NCI-H1092 treated with DMSO at 0.1 percent for 48 hours (cell line): ENCODE measurements at places on chromosomes 12 and 14.

GRCh38 chr12:7019043-7019569 lies 830 bp upstream of the LPCAT3 start:
- no peak for DNase-seq

DNA sequence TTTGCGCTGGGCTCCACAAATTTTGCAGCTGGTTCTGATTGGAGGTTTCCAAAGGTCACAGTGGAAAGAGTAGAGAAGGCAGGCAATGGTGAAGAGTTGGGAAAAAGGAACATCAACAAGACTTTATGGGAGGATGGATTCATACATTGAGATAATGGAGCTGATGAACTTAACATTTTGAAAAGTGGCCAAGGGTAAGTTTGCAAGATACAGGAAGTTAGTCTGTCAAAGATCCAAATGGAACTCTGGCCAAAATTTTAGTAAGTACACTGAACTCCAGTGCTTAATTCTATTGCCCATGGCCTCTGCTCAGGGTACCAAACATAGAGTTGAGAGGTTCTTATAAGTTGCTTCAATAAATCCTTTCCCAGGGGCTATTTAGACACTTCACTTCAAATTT lies 15.6 kb downstream of the CCER1 start:
- no peak for DNase-seq

GRCh38 chr12:92619730-92620684 lies 82.8 kb upstream of the PLEKHG7 start:
- DNase-seq, result no peak

DNA sequence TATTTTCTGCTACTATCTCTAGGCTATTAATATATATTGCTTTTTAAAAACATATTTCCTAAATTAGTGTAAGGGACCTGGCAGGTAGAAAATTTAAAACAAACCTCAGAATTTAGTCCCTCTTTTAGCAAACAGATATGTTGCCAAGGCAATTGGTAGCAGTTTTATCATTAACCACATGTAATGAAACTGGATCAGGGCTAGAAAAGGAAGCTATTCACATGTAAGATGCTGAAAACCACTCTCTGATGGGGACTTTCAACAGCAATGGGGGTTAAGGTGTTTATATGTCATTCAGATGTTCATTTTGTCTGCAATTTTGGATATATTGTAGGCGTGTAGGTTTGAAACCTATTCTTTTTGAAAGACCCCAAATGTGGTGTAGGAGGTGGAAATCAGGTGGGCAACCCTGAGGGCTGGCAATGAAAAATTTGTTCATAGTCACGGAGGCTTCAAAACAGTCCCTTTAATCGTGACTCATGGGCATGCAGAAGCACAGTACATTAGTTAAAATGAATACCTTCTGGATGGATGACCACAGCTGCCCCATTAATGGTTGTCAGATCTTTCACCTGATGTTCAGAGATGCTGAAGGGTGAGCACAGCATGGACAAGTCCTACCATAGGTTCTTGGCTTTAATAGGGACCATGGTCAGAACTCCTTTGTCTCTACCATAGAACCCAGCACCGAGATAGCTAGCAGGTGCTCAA lies 5.9 kb upstream of the PKP2 start:
- DNase-seq, result no peak

GRCh38 chr12:16076970-16077522 lies 165.9 kb downstream of the DERA start:
- no peak for DNase-seq

- no peak for DNase-seq
Observed at GRCh38 chr12:122048151-122048550, 26.5 kb downstream of the BCL7A start.

GRCh38 chr14:89249065-89249695 lies 167.9 kb downstream of the FOXN3 start:
- DNase-seq, result no peak

GRCh38 chr12:46005823-46006222 lies 15.4 kb upstream of the SCAF11 start:
- DNase-seq, result no peak

GRCh38 chr12:6053541-6053940 lies 70.9 kb downstream of the VWF start:
- no peak for DNase-seq

DNA sequence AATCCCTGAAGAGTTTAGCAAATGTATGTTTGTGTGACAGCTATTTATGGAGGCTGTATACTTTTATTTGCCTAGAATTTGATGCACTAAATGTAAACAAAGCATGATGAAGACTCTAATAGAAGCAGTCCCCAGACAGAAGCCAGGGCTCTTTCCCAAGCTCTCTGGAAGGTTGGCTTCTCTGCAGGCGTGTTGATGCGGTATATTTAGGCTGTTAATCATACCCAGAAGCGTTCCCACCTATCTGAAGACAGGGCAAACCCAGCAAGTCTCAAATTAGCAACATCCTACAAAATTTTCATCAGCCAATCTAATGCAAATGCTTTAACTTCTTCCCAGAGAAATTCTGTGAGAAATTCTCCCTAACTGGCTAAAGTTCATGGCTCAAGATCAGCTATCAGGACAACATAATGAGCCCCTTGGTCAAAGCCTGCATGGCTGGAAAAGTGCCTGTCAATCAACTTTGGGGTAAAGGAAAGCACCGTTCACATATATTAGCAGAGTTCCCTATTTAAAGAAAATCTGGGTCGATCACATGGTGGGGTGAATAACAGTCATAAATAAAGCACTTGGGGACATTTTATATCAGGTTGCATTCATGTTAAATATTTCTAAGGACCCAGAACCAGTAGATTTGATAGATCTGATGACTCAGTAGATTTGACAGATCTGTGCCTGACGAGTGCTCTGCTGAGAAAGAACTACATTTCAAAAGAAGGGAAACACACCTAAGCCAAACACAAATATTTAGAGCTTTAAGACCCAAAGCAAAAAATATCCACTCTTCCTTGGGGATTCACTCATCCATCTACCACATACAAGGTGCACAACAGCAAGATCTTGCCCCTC lies 46.6 kb downstream of the KSR2 start:
- no peak for DNase-seq

DNA sequence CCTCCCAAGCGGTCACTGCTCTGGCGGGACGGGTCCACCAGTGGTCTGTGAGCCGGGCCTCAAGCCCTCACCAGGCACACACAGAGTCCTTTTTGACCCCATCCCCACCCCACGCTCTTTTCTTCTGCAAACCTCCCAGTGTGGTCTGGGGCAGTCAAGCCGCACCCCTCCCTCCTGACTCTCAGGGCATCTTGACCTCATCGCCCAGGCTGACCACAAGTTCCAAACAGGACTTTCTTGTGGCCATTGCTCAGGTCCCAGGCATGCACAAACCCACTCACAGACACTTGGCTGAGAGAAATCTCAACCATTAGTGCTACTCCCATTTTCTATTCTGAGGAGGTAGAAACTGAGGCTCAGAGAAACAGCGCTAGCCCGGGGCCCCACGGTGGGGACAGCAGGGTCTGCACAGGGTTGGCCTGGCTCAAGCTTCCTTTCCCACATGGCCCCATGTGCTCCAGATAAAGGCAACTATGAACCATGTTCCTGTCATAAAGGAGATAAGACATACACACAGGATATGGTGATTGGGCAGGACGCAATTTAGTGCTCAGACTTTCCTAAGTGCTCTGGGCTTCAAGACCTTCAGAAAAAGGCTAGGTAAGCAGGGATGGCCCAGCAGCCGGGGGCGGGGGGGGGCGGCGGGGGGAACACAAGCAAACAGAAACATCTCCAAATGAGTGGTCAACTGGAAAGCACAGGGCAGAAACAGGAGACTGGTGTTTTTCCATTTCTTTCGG lies 69.6 kb downstream of the ITPK1 start:
- no peak for DNase-seq

GRCh38 chr14:88961214-88961613 lies 136.8 kb downstream of the TTC8 start:
- no peak for DNase-seq

DNA sequence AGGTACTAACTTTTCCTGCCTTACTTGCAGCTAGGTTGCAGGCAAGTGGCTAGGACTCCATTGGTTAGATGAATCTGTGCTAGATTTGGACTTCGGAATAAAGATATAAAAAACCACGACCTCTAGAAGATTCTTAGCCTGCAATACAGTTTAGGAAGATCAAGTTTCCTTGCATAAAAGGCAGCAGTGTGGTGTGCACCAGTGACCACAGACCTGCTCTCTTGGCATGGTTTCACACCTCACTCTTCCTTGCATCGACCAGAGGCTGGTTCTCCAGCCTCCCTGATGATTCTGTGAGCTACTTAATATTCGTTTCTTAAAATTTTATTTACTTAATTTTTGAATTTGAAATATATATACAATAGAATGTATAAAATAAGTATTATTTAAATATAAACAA lies 9.8 kb downstream of the KLHDC1 start:
- no peak for DNase-seq

DNA sequence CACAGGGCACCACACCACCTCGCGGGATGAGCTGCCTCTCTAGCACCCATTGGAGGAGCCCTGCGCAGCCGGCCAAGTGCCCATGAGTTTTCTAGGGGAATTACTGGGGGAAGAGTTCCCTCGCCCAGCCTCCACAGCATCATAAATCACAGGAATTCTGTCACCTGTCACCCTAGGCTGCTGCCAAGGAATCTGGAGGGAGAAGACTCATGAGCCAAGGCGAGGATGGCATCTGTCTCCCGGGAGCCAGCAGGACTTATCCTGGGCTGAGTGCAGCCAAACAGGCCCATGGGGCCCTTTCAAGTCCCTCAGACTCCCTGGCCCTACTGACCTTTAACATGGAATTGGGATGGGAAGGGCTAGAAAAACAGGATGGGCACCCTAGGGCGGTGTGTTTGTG lies 7.8 kb upstream of the OTUB2 start:
- DNase-seq, result no peak

DNA sequence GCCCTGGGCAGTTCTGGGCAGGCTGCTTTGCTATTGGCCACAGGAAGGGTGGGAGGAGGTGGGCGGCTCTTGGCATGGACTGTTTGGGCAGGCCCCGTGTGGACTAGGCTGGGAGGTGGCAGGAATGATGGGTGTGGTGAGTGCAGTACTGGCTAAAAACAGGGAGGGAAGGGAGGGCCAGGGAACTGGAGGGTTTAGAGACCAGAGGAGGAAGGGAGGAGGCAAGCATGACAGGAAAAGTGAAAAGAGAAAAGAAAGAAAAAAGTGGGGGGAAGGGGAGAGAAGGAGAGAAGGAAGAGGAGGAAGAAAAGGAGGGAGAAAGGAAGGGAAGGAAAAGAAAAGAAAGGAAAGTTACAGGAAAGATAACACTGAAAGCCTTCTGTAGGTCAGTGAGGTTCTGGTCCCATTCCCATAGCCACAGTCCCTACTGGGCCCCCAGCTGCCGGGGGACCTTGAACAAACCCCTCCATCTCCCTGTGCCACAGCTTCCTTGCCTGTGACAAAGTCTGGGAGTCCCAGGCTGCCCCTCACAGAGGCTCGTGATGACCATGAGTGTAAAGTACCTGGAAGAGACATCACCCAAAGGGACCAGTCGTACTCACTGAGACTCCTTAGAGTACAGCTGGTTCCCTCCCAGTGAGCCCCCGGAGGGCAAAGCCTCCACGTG lies 1.1 kb upstream of the C14orf132 start:
- DNase-seq, result no peak

GRCh38 chr14:89912221-89912620 lies 42.3 kb downstream of the EFCAB11 start:
- no peak for DNase-seq

DNA sequence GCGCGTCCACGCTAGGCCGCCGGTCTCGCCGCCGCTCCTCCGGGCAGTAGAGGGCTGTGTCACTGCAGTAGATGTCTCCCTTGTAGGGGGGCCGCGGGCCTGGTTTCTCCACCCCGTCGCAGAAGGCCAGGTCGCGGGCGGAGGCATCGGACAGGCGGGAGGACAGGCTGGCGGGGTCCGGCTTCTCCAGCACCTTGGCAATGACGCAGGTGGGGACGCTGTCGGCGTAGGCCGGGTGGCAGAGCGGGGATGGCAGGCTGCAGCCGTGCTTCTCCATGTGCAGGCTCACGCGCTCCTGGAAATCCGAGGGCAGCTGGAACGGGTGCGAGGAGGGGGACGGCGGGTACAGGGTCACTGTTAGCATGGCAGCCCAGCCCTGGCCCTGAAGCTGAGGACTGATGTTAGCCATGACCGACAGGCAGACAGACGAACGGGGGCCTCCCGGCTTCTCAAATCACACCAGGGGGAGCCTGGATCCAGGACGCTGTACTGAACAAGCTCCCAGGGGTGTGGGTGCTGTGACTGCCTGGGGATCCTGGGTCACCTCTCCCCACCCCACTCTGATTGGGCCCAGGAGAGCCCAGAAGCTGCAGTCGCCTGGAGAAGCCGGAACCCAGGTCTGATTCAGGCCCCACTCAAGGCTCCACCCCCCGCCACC lies 48.1 kb downstream of the BEGAIN start:
- no peak for DNase-seq

- DNase-seq, result no peak
Observed at GRCh38 chr14:60805841-60806430, 71.4 kb downstream of the MNAT1 start.

GRCh38 chr14:39212034-39212433 lies 21.7 kb upstream of the MIA2 start:
- DNase-seq, result no peak

GRCh38 chr14:90760591-90761316 lies 55.5 kb downstream of the TTC7B start:
- DNase-seq, result peak; percentile 7

- DNase-seq, result no peak
Observed at GRCh38 chr12:49092816-49093406, 1.7 kb downstream of the DHH start.

GRCh38 chr12:95201056-95201670 lies 16.1 kb downstream of the FGD6 start:
- no peak for DNase-seq

GRCh38 chr12:64806593-64807460 lies 17.6 kb upstream of the TBC1D30 start:
- no peak for DNase-seq

DNA sequence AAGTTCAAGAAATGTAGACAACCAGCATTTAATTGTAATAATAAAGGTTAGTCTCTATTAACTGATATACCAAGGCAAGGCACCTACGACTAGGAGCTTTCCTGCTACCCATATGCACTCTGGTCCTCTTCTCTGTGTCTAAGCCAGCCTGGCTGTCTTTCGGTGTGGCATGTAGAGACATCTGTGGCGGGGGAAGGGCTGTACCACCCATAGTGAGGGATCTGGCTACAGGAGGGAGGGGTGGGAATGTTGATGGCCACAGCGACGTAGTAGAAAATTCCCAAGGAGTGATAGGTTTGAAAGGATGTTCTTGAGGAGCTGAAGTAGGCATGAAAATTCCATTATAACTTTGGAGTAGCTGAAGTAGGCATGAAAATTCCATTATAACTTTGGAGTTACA lies 344.2 kb downstream of the ATP23 start:
- DNase-seq, result no peak

GRCh38 chr14:21070610-21071224 lies 613 bp downstream of the ARHGEF40 start:
- DNase-seq, result no peak

GRCh38 chr12:43436597-43436996 lies 115.4 kb downstream of the ADAMTS20 start:
- no peak for DNase-seq

GRCh38 chr12:90042920-90043641 lies 334.4 kb upstream of the ATP2B1 start:
- no peak for DNase-seq

GRCh38 chr14:51789596-51789995 lies 70.8 kb upstream of the GNG2 start:
- DNase-seq, result no peak

GRCh38 chr12:107115119-107115518 lies 21.8 kb upstream of the CRY1 start:
- DNase-seq, result no peak

- DNase-seq, result no peak
Observed at GRCh38 chr14:104184506-104184905, 46.1 kb downstream of the KIF26A start.

GRCh38 chr12:105202202-105202601 lies 33.8 kb downstream of the APPL2 start:
- no peak for DNase-seq
